ENCODE measurements at places on chromosomes 1 and 21. TPM values are rescaled to one million over a fixed set of nuclear protein-coding genes. Genes with fewer than 3 reads are reported as not detected.
A peak's percentile ranks its signal among the peaks of the same experiment; 100 is the strongest.

DNA sequence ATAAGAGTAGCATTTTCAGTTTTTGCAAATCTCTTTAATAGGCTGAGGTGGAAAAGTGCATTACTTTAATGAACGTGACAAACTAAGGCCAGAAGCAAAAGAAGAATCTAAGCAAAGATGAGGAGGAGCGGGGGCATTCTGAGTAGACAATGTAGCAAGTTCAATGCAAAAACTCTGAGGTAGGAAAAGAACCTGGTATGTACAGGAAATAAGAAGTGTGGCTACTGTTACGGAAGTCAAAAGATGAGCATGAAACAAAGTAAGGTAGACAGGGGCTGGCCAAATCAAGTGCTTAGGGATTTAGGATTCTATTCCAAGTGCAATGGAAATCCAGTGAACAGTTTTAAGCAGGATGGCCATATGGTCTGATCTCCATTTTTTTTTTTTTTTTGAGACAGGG lies 63.7 kb downstream of the TOR3A start:
- H3K27me3 ChIP-seq, result no peaks in the 10 kb centered on the region
- no peak overlapping the region for H3K4me3 ChIP-seq
- H3K36me3 ChIP-seq, result no peaks in the 10 kb centered on the region
- no peak overlapping the region for H3K27ac ChIP-seq
- DNase-seq, result no peak

DNA sequence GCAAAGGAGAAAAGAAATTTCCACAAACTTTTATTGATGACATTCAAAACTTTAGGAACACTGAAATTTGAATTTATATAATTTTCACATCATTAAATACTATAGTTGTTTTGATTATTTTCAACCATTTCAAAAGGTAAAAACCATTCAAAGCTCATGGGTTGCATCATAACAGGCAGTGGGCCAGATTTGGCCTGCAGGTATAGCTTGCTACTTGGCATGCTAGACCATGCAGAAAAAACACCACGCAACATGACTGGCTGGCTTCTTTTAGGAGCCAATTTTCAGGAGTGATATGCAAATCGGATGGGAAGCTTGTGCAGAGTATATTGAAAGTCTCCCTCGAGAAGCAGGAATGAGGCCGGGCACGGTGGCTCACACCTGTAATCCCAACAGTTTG lies 144.8 kb downstream of the GLUL start:
- H3K27ac ChIP-seq, result no peak overlapping the region
- DNase-seq, result no peak
- no peak overlapping the region for H3K4me3 ChIP-seq
- H3K36me3 ChIP-seq, result no peaks in the 10 kb centered on the region

GRCh38 chr1:40256401-40257084 lies 1.5 kb upstream of the ZMPSTE24 start:
- peaks cover 7% of the 10 kb centered on the region for H3K36me3 ChIP-seq
- no peaks in the 10 kb centered on the region for H3K4me1 ChIP-seq
- peak; percentile 27 for DNase-seq
- peak overlapping the region; percentile 32 for H3K27ac ChIP-seq
- H3K27me3 ChIP-seq, result no peaks in the 10 kb centered on the region

ZNF648 gene
- polyA plus RNA-seq, result not detected
